ENCODE measurements at places on chromosomes 1 and 21.

DNA sequence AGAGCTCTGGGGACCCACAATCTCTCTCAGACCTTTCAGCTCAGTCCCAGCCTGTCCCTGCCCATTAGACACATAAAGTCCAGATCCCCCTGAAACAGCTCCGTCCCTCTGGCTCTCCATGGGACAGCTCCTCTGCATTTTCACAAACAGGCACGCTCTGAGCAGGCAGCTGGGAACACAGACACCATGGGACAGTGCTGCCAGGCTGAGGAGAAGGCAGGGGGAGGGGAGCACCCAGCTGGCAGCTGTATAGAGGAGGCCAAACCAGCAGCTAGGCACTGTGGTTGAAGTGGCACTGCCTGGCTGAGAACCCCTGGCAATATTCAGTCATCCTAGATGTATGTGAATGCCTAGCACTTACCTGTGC, 2.0 kb downstream of the TMEM63A start:
- DNase-seq = no peak

- no peak for DNase-seq
Observed at GRCh38 chr1:102420034-102420433, 423.3 kb upstream of the OLFM3 start.

GRCh38 chr1:41766546-41766945, 152.2 kb downstream of the HIVEP3 start:
- DNase-seq = no peak

DNA sequence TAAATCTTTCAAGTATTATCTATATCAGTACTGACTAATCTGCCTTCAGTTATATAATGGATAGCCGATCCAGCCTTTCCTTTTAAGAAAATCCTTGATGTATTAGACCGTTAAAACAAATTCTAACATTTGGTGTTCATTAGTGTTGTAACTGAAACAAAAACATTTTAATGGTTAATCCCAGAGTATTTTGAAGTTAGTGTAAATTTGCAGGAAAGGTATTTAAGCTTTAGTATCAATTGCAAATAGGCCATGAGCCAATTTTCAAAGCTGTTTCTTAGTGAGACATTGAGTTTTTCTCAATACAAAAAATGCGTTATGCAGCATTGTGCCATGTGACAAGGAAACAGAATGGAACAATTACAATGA, 29.6 kb downstream of the DISP1 start:
- DNase-seq = no peak

GRCh38 chr1:179015396-179015795, 10.3 kb upstream of the FAM20B start:
- no peak for DNase-seq

GRCh38 chr1:172764378-172764777, 105.5 kb downstream of the FASLG start:
- no peak for DNase-seq

- DNase-seq = peak; percentile 19
Observed at GRCh38 chr1:2108213-2108876, 58.1 kb downstream of the PRKCZ start.

DNA sequence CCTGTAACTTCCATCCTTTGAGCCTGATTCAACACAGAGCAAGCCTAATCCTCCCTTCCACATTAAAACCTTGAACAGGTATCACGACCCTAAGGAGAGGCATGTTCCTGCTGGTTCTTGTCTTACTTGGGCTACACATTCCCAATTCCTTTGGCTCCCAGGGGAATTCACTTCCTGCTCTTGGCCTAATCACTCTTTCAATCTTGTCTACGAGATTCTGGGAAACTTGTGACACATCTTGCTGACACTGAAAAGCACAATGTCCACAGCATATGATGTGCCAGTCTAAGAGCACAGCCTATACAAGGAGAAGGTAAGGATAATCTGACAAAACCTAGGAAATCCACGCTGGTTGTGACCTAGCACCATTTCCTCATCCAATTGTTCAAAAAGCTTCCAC, 163.9 kb downstream of the GABPA start:
- no peak for DNase-seq

GRCh38 chr1:59731591-59731990, 83.2 kb upstream of the HOOK1 start:
- no peak for DNase-seq

DNA sequence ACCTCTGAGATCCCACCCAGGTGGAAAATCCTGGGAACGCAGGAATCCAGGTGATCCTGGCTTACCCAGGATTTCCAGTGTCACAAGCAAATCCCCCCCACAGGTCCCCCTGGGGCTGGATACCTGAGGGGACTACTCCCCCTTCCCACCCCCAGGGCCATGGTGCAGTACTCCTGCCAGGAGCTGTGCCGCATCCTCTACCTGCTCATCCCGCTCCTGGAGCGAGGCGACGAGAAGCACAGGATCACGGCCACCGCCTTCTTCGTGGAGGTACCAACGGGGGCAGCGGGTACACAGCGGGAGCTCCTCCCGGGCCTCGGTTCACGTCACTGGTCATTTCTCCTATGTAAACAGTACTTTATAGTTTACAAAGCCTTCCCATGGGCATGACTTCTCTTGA, 20.4 kb upstream of the TTC4 start:
- no peak for DNase-seq

DNA sequence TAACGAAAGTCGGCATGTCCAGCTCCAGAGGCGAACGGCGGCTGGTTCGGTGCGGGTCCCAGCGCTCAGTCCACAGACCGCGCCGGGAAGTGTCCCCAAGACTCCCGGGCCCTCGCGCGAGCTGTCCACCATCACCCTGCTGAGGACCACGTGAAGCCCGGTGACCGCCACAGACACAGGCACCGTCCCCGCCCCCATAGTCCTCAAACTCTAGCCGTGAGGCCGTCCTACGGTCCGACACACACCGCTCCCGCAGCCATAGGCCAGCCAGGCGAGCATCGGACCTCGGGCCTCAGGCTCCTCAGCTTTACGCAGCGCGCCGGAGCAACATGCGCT, 535 bp downstream of the SETD4 start:
- DNase-seq = peak; percentile 7

DNA sequence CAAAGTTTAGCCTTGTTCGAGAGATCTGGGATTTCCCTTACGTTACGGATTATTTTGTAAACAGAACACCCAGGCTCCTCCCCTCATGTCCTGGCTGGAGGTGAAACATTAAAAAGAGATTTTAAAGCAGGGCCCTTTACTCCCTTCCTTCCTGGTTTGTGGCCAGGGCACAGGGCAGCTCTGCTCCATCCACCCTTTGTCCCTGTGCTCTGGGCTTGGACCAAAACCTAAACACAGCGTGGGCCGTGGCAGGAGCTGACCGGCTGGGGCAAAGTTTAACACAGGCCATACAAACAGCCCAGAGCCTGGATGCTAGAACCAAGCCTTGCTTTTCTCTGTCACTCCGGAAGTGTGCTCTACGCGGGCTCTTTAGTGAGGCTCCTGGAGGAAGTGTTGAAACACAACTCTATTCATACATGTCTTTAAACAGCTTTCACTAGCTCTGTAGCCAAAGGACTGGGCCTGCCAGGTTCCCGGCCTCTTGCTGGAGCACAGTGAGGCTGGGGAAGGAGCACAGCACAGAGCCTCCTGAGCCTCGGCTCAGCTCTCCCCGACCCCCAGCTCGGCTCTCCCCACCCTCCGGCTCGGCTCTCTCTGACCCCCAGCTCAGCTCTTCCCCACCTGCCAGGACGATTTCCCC, 84.7 kb downstream of the PDE9A start:
- DNase-seq = no peak

DNA sequence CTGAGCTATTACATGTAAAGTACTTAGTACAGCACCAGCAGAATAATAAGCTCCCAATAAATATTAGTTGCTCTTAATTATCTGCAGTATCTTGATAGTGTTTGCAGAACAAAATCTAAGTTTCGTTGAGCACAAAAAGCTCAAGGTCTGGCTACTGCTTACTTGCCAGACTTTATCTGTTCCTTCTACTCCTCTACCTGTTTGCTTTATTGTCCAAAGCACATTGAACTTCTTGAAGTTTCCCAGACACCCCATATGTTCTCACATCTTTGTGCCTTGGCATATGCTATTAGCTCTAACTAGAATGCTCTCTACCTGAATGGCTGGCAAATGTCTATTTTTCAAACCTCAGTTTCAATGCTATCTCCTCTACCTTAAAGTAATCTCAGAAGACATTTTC, 54.9 kb downstream of the LRRC40 start:
- no peak for DNase-seq

DNA sequence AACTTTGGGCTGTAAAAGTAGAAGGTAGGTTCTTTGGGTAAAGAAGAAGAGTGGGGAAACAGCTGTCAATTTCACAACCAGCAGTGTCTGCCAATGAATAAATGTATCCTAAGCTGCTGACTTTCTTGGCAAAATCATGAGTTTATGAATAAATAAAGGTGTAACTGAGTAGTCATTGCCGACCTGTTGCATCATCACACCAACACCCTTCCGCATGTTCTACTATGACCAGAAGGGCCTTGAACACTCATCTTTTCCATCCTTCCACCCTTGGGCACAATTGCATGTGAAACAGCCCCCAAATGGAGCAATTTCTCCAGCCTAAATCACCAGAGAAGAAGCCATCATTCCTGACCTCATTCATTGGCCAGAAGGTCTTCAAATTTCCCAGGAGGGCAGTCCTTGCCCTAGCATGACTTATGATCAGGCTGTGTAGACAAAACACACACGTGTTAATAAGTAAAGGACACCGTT, 31.2 kb upstream of the QSOX1 start:
- DNase-seq = no peak

DNA sequence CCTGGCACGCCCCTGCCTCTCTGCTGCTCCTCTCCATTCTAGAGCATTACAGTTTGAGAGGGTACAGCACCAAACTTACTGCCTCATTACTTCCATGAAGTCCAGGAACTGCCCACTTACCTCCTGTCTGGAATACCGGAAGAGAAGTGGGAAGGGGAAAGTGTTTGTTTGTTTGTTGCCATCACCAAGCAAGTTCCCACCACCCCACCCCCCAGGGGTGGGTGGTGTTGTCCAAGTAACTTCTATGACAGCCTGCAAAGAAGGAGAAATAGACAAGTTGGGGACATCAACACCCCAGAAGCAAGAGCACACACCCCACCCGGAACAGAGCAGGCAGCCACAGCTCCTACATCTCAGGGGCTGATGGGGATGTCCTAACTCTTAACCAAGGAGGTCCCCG, 18.0 kb downstream of the OPTC start:
- DNase-seq = no peak

GRCh38 chr1:90007979-90008404, 13.1 kb downstream of the ZNF326 start:
- no peak for DNase-seq

GRCh38 chr21:46503922-46504550, 45.3 kb downstream of the DIP2A start:
- DNase-seq = no peak

- DNase-seq = no peak
Observed at GRCh38 chr1:6252374-6252710, 8.4 kb downstream of the HES3 start.

DNA sequence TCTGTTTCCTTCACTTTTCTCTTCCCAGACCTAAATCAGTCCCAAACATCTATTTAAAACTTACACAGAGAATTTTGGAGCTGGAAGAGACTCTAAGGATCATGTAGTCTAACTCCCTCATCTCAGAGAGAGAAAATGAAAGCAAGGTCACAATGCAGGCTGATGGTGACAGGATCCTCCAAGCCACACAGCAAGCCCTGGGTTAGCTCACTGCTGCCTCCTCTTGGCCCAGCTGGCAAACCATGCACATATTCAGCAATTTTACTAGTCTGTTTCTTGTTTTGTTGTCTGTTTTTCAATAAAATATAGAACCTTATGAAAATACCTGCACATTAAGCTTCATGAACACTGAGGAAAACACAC, 27.7 kb upstream of the LY9 start:
- no peak for DNase-seq

DNA sequence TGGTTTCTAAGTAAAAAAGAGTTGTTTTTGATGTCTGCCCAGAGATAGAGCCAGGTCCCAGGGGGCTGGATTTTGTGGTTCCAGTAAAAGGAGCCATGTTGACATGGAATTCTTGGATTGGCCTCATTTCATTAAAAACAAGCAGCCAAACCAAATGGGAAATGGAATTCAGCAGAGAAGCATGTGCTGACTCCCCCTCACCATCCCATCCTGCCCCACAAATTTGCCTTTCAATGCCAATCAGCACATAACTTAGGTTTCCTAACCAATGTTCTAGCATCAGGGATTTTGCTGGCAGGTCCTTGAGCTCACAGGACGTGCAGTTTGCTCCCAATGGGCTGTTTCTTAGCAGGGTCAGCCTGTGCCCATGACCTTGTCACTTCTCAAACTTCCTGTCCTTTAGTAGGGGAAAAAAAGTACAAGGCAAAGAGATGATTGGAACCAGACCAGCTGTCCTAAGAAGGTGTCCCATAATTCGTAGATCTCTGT, 101.5 kb upstream of the GADD45A start:
- DNase-seq = no peak

GRCh38 chr1:160192234-160192633, 1.9 kb downstream of the CASQ1 start:
- DNase-seq = no peak

DNA sequence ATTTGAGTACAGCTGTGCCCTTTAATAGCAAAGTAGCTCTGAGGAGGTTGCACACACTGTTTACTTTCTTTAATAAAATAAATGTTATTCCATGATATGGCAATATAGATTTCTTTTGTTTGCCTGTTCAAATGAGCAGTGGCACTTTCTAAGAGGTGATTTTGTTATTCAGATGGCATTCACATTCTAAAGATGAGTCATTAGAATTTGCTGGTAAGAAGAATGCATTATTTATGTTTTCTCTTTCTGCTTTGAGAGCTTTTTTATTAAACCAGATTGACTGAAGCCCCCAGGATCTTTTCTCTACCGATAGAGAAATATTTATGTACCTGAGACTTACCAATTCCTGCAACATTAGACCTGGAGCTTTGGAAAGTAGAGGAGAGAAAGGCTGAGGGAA, 11.2 kb upstream of the LEPR start:
- DNase-seq = no peak

- no peak for DNase-seq
Observed at GRCh38 chr1:206705191-206705590, 20.5 kb downstream of the MAPKAPK2 start.

GRCh38 chr1:232463225-232463624, 166.7 kb downstream of the SIPA1L2 start:
- no peak for DNase-seq

- DNase-seq = no peak
Observed at GRCh38 chr1:6268415-6268814, 7.5 kb upstream of the GPR153 start.

- no peak for DNase-seq
Observed at GRCh38 chr1:81760477-81761097, 40.1 kb upstream of the ADGRL2 start.

GRCh38 chr1:153362187-153362775, 4.6 kb downstream of the S100A9 start:
- DNase-seq = no peak

- DNase-seq = peak; percentile 21
Observed at GRCh38 chr1:223886516-223886921, 40.8 kb upstream of the TP53BP2 start.

- peak; percentile 68 for DNase-seq
Observed at GRCh38 chr1:245153081-245153551, 1.7 kb upstream of the KIF26B start.

- no peak for DNase-seq
Observed at GRCh38 chr21:45872471-45872870, 109.1 kb upstream of the COL6A1 start.

GRCh38 chr1:185654199-185654951, 79.8 kb upstream of the HMCN1 start:
- DNase-seq = no peak

Measured in urothelium cell line (cell line).